ENCODE measurements at places on chromosomes 13 and 19.

- no peak for DNase-seq
These were observed 11.7 kb upstream of the FAM216B start for GRCh38 chr13:42769650-42770049.

- no peak for DNase-seq
These were observed 4.2 kb downstream of the DHX34 start for GRCh38 chr19:47353307-47353712.

- DNase-seq = no peak
These were observed 13.1 kb downstream of the ZNF773 start for GRCh38 chr19:57512845-57513244.

GRCh38 chr19:3879656-3880055, 829 bp upstream of the ATCAY start:
- DNase-seq = no peak

DNA sequence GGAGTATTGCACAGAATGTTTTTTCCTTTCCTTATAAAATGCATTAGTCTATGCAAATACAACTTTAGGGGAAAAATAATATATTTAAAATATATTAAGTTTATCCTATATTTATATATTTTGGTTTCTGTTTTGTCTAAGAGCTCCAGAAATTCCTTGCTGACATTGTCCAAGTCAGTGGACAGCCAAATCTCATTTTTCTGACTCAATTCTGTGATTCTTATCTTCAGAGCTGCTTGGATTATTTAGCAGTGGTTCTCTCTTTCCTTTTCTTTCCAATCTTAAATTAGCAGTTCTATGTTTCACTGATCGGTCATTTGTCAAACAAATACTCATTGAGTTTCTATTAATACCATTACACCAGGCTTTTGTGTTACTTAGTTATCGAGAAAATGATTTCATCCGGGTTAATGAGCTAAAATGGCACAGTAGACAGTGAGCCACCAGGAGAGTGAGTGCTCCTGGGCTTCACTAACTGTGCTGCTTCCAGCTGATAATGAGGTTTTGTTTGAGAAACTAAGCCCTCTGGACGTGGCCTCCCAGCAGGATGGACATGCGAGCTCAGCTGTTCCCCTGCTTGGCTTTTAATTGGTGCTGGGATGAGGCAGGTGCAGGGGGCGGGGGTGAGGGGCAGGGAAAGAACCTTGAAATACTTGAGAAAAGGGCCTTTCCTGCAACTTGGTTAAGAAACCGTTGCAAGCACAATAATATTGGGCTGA, 44.0 kb downstream of the ATP11A start:
- no peak for DNase-seq

GRCh38 chr19:35713506-35713850, 4.3 kb upstream of the KMT2B start:
- DNase-seq = no peak

DNA sequence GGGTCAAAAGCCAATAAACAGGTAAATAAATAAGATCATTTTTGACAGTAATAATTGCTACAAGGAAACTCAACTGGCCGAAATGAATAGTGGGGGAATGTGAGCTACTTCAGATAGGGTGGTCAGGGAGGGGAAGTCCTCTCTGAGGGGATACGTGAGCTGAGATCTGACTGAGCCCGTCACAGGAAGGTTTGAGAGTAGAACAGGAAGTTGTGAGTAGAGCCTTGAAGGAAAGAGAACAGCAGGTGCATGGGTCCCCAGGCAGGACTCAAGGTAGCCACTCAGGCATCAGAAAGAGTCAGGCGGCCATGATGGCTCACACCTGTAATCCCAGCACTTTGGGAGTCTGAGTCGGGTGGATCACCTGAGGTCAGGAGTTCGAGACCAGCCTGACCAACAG, 6.3 kb downstream of the IRGQ start:
- DNase-seq = no peak

GRCh38 chr13:27176470-27177410, 5.1 kb upstream of the USP12 start:
- no peak for DNase-seq

DNA sequence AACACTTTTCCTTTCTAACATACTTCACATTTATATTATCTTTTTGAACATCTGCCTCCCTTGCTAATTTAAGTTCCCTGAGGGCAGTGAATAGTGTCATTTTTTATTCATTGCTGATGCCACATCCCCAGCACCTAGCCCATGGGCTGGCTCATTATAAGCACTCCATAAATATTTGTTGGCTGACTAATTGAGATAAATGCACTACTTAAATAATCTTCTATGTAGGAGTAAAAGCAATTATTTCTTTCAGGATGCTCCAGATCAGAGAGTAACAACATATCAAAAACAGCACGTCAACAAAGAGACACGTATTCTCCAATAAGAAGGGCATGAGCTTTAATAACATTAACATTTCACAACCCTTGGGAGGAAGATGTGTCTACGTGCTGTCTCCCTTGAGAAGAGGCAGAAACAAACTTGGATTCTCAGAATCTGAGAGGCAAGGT, 228.2 kb downstream of the LHFPL6 start:
- DNase-seq = no peak
